NCI-H187 (cell line): ENCODE measurements at places on chromosomes 13 and 19.

DNA sequence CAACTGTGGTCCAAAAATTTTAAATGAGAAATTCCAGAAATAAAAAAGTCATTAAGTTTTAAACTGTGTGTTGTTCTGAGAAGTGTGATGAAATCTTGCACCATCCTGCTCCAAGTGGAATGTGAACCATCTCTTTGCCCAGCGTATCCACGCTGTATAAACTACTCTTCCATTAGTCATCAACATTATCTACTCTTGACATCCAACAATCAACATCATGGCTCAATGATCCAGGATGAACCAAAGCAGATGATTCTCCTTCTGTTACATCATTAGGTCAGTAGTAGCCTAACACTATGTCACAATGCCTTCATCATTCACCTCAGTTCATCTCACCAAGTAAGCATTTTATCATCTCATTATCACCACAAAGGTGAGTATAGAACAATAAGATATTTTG lies 55.3 kb downstream of the SUCLA2 start:
- DNase-seq: no peak

- no peak for DNase-seq
Measured at GRCh38 chr19:35710784-35711723, 6.7 kb downstream of the ZBTB32 start.

GRCh38 chr13:95660981-95661581 lies 15.9 kb upstream of the DNAJC3 start:
- no peak for DNase-seq

DNA sequence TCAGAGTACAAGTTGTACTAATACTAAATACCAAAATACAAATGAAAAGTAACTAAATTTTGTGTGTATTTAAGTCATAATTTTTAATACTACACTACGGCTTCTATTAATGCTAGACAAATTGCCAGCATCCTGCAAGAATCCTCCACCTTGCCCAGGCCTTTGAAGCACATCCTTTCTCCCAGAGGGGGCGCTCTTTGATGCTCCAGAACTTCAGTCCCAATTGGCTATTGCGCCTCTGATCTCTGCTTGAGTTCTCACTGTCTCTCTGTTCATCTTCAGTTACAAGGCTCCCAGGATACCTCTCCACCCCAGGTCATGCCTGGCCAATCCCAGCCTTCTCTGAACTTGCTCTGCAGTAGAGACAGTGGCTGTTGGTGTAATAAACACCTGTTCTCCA lies 141.0 kb downstream of the DCLK1 start:
- DNase-seq: no peak

GRCh38 chr19:23346696-23347095 lies 48.6 kb downstream of the ZNF91 start:
- no peak for DNase-seq

DNA sequence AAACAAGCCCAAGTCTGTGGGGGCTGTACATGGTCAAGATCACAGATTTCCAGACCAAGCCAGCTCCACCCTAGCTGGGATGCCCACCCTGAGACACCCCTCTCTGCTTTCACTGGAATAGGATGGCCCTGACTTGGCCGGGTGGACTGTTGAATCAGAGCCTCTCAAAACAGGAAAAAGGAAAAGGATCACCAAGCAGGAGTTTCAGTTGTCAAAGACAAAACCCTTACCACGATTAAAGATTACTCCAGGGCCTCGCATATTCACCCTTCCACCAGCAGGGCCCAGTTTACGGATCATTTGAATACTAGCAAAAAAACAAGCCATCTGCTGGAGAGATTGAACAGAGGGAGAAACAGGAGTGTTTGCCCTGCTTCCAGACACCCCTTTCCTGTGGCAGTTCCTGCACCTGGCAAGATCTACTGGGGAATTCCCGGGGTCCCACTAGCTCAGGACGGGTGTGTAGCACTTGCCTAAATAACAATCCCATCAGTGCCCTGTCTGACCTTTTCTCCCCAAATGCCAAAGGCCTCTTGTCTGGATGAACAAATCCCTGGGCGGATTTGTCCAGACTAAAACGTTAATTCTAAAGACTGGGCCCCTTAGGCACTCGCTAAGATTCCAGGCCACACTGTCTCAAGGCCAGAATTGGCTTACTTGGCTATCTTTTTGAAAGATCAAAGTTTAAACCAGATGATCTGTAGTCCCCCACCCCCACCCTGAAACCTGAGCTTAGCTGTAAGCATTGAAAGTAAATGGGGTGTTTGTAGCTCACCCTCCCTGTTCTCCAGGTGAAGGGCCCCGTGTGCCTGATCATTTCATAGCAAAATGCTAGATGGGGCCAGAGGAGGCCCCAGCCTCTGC lies 38.4 kb downstream of the ACTN4 start:
- DNase-seq: no peak

- no peak for DNase-seq
Measured at GRCh38 chr19:4593409-4593851, 33.9 kb upstream of the SEMA6B start.

DNA sequence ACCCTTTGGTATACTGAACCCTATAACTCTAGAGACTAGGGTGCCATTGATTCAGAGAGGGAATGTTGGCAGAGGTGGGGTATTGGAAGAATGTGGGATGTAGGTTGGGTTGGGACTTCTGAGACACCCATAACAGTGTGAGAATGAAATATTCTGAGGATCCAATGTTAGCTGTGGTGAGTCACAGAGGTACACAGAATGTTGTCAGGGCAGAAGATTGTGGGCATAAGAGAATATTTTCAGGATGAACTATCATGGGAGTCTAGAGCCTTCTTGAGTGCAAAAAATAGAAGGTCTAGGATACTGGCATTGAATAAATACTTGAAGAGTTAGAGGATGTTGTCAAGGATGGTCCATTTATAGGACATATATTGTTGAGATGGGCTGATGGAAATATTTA lies 9.0 kb downstream of the KLK13 start:
- DNase-seq: no peak

- no peak for DNase-seq
Measured at GRCh38 chr13:46567671-46568070, 14.7 kb downstream of the LRCH1 start.

DNA sequence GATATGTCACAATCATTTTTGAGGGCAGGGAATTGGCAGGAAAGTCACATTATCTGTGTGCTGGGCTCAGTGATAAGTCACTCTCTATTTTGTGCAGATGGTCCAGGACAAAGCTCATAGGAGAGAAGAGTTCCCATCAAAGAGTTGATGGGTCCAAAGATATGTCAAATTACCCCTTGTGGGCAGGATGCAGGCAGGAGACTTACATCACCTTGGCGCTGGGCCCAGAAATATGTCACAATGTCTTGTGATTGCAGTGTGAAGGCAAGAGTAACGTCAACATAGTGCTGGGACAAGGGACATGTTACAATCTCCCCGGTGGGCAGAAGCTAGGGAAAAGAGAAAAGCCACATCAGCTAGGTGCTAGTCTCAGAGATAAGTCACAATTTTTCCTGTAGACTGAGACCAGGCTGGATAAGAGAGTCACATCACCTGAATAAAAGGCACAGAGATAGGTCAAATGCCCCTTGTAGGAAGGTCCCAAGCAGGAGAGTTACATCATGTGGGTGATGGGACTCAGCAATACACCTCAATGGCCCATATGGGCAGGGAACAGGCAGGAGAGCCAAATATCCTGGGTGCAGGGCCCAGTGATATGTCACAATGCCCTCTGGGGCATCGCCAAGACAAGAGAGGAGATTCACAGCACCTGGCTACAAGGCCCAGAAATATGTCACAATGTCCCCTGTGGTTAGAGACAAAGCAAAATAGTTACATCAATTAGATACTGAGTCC lies 47.9 kb downstream of the ZNF99 start:
- no peak for DNase-seq

GRCh38 chr13:89382981-89383380 lies 1711.8 kb downstream of the SLITRK5 start:
- DNase-seq: peak; percentile 11

DNA sequence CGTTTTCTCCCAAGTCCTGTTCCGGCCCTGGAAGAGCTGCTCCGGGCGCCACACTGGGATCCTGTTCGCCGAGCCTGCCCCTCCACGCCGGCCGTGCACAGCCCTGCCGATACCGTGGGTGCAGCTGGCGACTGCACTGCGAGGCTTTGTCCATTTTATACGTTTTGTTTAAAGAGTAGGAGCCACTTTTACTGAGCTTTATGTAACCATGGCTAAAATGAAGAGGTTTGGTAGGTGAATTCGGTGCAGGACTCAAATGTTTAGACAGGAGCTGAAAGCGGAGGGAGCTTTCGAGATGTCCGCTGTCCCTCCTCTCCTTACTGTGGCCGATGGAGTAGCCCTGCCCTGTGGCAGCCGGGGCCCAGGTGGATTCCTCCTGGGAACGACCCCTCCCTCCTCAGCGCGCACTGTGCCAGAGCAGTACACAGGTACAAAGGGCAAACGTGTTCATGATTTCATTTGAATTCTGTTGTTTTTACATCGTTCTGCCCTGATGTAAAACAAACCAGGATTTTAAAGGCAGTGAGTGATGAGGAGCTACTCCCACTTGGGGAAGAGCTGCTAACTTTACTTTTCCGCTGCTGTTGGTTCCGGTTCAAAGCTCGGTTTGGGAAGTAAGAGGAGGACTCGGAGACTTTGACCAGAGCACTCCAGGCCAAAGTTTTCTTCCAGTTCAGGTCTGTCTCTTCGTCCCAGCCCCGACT lies 1.7 kb downstream of the COL4A2 start:
- DNase-seq: no peak
